GM03348 (cell line): ENCODE measurements at places on chromosomes 11 and 22.

- DNase-seq: no peak
These were observed 64.0 kb upstream of the TNRC6B start for GRCh38 chr22:40113696-40114095.

- DNase-seq: no peak
These were observed 4.2 kb upstream of the CHRDL2 start for GRCh38 chr11:74735365-74735928.

GRCh38 chr11:20308601-20309000, 54.9 kb upstream of the HTATIP2 start:
- DNase-seq: no peak

DNA sequence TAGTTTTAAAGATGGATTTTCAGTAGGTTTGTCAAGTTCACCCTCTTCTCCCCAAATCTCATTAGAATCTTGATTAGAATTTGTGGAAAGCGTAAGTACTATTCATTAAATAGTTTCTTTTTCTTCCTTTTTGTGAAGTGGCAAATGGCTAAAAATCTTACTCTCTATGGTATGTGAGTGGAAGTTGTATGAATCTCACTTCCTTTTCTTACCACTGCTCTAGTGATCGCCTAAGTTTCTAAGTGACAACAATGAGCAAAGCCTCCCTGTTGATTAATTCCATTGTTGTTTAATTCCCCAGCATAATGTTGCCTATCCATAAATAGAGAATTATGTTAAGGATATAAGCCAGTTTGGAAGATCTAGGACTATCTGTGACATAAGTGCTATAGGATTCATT, 82.7 kb downstream of the PGR start:
- no peak for DNase-seq

DNA sequence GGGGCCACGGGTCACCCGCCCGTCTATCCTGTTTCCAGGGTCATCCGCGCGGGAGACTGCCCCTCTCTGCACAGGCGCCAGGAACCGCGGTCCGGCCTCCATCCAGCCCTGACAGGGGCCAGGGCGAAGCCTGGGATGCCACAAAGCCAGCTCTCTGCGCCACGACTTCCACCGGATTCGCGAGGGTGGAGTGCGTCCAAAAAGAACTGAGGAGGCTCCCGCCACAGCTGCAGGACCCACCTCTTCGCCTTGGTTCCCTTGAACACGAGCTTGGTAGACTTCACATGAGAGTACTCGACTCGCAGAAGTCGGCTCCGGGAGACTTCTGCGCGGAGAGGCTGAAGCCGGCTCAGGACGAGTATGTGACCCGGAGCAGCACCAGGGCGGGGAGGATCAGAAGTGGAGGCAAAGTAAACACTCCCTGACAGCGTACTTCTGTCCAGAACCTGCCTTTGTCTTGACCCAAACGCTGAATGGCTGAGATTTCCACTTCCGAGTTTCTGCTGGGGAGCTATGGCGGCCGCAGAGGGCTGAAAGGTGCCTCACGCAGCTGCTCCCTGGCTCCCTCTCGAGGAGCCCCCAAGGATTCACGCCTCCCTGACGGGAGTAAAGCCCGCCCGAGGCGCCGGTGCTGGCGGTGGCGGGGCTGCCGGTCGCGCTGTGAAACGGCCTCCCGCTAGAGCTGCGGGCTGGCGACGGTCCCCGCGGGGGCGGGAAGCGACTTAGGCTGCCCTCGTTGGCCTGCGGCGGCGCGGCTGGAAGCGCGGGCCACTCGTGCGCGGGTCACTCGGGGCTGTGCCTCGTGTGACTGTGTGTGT, 4566.7 kb upstream of the OR11H1 start:
- DNase-seq: no peak

- DNase-seq: no peak
These were observed 3.9 kb downstream of the SMPD1 start for GRCh38 chr11:6393989-6394670.

DNA sequence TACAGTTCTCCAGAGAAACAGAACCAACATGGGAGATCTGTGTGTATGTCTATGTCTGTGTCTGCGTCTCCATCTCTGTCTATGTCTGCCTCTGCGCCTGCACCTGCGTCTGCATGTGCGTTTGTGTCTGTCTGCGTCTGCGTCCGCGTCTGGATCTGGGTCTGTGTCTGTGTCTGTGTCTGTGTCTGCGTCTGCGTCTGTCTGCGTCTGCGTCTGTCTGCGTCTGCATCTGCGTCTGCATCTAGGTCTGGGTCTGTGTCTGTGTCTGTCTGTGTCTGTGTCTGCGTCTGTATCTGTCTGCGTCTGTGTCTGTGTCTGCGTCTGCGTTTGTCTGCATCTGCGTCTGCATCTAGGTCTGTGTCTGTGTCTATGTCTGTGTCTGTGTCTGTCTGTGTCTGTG, 88.4 kb upstream of the SLC22A12 start:
- DNase-seq: no peak

DNA sequence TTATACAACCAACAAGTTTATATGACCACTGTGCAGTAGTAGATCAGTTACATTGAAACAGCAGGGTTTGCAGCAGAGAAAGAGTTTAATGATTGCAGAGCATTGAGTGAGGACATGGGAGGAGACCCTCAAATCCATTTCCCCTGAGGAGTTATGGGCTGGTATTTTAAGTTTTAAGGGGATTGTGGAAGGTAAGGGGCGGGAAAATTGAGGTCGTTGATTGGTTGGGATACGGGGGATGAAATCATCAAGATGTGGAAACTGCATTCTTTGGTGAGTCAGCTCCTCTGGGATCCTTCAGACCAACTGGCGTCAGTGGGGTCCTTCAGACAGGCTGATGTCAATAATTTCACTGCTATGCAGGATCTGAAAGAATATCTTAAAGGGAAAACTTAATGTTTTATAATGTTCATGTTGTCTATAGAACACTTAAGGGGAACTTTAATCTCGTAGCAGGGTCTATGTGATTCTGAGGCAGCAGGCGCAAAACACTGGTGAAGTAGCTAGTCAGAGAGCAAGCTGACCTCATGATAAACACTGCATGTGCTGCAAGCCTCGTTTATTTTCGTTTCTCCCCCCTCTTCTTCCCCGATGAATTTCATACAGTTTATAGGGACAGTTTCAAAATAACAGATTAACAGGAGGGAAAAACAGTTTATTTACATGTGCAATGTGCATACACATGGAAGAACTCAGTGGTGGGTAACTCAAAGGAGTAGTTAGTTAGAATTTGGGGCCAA, 17.4 kb upstream of the BACE1-AS start:
- peak; percentile 75 for DNase-seq

GRCh38 chr11:73295241-73295995, 12.7 kb upstream of the ARHGEF17 start:
- peak; percentile 86 for DNase-seq

GRCh38 chr11:83612891-83613766, 327.0 kb upstream of the CCDC90B start:
- DNase-seq: no peak

GRCh38 chr22:24066865-24067264, 55.8 kb downstream of the CABIN1 start:
- DNase-seq: no peak

DNA sequence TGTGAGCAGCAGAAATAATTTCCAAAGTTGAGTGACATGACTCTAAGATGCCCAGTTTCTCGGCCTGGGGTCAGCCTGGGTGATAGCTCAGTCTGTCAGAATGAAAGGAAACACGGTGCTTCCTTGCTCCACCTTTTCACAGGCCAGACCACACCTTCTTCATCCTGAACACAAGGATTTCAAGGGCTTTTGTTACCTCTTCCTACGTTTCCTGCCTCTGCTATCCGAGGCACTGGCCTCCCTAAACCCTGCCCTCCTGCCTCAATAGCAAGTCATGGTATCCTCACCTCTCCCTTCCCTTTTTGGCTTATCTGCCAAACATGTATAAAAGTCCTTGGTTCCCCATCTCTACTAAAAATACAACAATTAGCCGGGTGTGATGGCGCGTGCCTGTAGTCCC, 1.7 kb upstream of the OR51E1 start:
- DNase-seq: no peak

GRCh38 chr11:7485186-7486097, at the start of gene OLFML1:
Gene OLFML1 (plus strand): TSS chr11:7485506. CDS start chr11:7485876, 370 bp downstream.
- peak; percentile 25 for DNase-seq

GRCh38 chr11:71787098-71787823, 45.7 kb upstream of the DEFB108B start:
- peak; percentile 95 for DNase-seq

GRCh38 chr11:19359221-19360000, 118.7 kb upstream of the E2F8 start:
- no peak for DNase-seq

GRCh38 chr11:133175103-133175502, 357.2 kb downstream of the OPCML start:
- no peak for DNase-seq

GRCh38 chr22:32024796-32025195, 18.3 kb upstream of the SLC5A1 start:
- no peak for DNase-seq

DNA sequence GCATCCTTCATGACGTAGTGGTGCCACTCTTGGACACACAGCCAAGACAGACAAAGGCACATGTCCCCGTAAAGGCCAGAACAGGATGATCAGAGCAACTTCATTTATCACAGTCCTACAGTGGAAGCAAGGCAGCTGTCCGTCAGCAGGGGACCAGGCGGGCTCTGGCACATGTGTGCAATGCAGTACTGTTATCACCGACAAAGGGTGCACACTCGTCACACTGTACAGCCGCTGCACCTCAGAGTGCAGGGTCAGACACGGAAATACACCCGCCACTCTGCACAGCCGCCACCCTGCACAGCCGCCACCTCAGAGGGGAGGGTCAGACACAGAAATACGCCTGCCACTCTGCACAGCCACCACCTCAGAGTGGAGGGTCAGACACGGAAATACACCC, 13.4 kb upstream of the IL17REL start:
- no peak for DNase-seq

GRCh38 chr11:115334932-115335788, 169.1 kb downstream of the CADM1 start:
- peak; percentile 22 for DNase-seq

DNA sequence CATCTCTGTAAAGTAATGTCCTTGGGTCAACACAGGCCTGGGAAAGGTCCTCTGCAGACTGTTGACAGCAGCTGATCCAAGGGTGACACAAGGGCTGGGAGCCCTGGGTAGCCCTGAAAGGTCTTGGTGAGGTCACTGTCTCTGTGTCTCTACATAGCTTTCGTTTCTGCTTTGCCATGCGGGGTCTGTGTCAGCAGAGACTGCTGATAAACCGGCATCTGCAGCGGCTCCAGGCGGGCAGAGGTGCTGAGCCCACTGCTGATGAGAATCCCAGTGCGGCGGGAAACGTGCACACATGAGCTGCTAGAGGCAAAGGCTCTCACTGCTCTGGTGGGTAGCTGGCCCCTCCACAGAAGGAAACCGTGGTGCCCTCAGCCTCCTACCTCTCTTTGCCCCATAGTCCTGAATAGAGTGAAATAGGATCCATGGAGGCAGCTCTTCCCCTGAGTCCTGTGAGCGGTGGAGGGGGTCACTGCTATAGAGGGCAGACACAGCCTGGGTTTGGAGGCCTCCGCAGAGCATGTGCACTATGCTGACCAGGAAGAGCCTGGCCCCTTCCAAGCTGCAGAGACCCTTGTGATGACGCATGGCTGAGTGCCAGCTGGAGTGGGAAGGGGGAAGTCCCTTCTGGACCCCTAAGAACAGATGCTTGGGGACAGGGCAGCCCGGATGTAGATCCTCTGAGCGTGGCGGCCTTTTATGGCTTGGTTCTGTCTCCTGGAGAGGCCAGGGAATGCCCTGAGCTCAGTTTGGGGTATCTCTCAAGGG, 17.8 kb upstream of the ST3GAL4 start:
- no peak for DNase-seq

GRCh38 chr11:19199048-19199447, 2.7 kb downstream of the CSRP3 start:
- no peak for DNase-seq

GRCh38 chr22:20494978-20495860, at the start of gene KLHL22:
Gene KLHL22 (minus strand): TSS chr22:20495795. CDS start chr22:20489211, 6,584 bp downstream.
- DNase-seq: peak; percentile 82

DNA sequence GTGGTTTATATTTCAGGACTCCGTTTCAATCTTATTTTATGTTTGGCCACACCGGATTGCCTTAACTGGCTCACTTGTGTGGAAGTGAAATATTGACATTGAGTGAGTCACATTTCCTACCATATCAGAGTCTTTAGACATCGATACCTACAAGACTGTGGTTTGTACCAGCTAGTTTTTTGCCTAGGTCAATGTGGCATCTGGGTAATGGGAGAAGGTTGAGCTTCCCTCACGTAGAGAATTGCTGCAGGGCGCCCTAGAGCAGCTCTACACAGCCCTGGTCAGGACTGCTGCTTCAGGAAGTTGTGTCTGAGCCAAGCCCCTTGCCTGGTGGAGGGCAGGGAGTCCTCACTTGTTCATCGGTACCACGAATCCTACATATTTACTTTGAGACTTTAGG, 1.6 kb downstream of the GRAMD1B start:
- DNase-seq: peak; percentile 28

- DNase-seq: no peak
These were observed 982.8 kb downstream of the NTM start for GRCh38 chr11:132353255-132353654.

DNA sequence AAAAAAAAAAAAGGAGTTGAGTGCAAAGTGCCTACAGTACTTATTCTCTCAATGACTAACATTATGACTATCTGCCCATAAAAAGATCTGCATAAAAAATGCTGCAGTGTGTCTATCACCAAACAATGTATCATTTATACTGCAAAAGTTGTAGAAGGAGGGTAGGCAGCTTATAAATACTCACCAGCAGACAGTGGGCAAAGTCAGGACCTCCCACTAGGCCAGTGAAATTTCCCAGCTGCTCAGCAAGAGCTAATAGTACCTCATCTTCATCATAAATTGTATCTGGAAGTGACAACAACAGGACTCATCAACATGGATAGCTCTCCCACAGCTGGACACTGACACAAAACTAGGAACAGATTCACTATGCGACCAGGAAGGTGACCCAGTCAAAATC, 1.6 kb downstream of the PPP2R1B start:
- peak; percentile 21 for DNase-seq

DNA sequence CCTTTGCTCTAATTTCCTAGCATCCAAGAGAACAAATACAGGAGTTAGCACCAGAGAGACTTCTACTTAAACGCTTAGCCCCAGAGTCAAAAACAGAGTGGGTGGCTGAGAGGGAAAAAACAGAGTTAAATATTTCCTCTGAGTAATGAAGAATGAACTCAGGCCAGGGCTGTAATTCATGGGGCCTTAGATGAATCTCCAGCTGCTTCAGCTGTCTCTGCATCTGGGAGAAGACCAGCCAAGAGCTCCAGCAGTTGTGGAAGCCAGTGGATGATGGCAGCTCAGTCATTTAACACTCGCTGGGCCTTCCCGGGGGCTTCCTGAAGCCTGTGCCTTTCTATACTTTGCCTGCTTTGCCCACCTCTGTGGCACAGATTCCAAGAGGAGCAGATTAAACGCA, 5.7 kb upstream of the ADAMTS15 start:
- DNase-seq: peak; percentile 74

- DNase-seq: no peak
These were observed 14.3 kb downstream of the CD5 start for GRCh38 chr11:61116426-61117167.
